ENCODE measurements at places on chromosomes 4 and X.

DNA sequence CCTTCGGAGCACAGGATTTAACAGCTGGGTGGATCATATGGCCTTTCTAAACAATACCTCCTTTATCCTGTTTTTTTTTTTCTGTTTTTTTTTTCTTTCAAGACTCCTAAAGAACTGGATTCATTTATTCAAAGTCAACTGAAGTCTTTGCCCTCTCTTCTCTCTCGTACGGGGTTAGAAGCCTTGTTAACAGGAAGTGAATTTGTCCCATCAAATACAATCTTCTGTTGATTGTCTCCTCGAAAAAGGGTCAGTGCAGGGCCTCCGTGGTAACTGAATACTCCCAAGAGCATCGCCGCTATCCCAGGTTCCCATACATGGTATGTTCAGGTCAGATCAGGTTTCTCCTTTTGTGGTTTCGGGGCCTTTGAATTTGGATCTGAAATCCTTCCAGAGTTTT, 1.8 kb upstream of the TMEM128 start:
- no peak for DNase-seq

DNA sequence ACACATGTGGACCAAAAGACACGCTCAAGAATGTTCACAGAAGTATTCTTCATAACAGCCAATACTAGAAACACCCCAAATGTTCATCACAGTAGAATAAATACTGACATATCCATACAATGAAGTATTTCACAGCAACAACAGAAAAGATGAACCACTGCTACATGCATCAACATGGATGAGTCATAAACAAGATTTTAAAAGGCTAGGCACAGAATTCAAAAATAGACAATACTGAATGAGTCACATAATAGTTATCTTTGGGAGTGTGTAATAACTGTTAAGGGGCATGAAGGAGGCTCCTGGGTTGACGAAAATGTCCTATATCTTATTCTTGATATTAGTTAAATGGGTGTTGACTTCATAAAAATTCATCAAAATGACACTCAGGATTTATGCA, 43.5 kb downstream of the CLOCK start:
- no peak for DNase-seq

DNA sequence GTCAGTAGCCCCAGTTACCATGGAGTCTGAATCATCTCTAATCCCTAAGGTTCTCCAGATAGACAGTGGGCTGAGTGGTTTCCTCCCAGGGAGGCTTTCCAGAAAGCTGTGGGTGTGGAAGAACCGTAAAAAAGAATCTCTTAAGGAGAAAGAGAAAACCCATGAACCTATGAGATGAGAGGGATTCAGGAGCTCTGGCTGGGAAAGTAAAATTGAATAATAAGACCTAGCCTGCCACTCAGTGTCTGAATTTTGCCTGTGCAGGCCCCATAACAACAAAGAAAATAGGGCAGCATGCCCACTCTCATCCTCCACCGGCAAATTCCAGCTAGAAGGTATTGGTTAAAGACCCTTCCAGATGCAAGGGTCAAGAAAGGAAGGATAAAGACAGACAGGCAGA, 16.9 kb downstream of the AWAT2 start:
- no peak for DNase-seq

- DNase-seq = no peak
Measured at GRCh38 chr4:140686796-140687195, 69.4 kb downstream of the TBC1D9 start.

DNA sequence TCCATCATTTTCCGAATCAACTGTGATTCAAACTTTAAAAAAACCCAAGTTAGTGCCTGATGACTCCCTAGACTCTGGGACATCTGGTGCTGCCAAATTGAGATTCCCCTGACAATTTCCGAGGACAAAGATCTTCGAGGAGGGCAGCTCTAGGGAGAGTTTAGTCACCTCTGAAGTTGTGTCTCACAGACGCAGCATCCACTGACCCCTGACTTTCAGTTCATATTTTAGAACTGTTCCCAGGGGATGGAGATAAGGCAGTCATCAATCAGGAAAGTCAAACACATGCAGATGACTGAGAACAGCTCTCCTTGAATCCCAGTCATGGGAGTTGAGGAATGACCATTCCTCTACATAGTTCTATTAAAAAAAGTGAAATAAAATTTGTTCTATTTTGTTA, 643.9 kb downstream of the TRIML1 start:
- no peak for DNase-seq

- no peak for DNase-seq
Measured at GRCh38 chr4:128615197-128615596, 194.3 kb upstream of the JADE1 start.

DNA sequence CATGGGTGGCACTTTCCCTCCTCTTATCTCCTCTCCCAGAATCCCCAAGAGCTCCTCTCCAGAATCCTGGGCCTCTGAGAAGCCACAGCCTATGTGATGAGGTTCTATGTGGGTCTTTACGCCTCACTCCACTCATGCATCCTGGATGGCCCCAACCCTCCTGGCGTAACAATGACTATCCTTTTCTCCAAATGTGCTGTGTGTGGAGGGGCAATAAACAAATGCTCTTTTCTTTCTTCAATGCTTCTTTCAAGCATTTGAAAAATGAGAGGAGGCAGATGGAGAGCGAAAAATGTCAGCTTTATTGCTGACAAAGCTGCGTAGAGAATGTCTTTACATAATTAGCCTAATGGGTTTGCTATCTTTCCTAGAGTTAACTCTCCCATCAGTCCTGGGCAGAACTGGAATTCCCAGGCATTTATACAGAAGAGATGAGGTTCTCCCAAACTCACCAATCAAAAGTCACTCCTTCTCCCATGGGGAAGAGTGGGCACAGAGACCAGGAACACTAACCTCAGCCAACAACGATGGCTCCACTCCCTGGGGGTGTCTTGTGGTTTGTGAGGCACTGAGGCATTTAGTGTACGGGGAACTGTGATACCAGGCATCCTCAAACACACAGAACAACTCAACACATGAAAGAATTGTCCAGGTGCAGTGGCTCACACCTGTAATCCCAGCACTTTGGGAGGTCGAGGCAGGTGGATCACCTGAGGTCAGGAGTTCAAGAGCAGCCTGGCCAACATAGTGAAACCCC, 118.9 kb upstream of the SLC34A2 start:
- DNase-seq = no peak

GRCh38 chrX:54817220-54817820, 9.8 kb downstream of the MAGED2 start:
- DNase-seq = no peak

DNA sequence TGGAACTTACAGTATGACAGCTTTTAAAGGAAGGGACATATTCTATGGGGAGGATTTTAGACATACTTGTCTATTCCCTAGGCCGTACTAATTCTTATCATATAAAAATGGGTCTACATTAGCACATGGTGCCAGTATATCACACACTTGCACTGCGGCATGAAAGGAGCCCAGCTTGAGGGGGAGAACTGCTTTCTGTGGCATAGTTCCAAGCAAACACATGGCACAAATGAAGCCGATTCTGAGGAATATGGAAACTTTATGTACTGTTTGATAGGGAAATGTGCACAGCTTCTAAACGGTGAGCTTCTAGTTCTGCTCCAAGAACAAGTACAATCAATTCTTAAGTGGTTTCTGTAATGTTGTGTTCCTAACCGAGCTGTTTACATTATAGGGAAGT, 675.6 kb upstream of the FTHL17 start:
- DNase-seq = no peak

GRCh38 chr4:45855857-45856256, 268.0 kb downstream of the GABRG1 start:
- DNase-seq = no peak

DNA sequence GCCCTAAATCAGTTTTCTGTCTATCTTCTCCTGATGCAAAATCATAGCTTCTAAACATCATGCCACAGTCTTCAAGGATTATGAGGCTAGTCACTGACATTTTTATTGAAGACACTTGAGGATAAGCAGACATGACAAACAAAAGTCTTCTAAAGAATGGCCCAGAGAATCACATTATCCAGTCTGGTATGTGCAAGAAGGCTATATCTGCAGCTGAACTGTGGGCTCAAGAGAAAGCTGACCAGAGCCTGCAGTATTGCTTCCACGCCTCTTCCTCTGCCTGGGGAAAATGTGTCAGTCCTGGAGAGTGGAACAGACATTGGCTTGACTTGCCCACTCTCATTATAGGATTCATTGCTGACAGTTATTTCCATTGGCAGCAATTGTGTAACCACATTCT, 553.5 kb downstream of the SPOCK3 start:
- no peak for DNase-seq

GRCh38 chrX:1361275-1361674, 24.7 kb downstream of the IL3RA start:
- no peak for DNase-seq

- DNase-seq = no peak
Measured at GRCh38 chr4:159305129-159305528, 202.2 kb downstream of the RAPGEF2 start.

DNA sequence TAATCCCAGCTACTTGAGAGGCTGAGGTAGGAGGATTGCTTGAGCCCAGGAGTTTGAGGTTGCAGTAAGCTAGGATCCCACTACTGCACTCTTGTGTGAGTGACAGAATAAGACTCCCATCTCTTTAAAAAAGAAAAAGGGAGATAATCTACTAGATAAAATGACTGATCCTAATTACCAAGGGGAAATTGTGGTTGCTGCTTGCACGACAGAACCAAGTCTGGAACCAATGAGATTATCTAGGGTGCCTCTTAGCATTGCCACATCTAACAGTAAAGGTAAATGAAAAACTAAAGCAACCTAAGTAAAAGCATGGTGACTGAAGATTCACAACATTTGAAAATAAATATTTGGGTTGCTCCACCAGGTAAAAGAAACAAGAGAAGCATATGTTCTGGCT, 185.1 kb downstream of the PDHA2 start:
- no peak for DNase-seq

GRCh38 chr4:39062770-39063097, 702 bp downstream of the KLHL5 start:
- no peak for DNase-seq

DNA sequence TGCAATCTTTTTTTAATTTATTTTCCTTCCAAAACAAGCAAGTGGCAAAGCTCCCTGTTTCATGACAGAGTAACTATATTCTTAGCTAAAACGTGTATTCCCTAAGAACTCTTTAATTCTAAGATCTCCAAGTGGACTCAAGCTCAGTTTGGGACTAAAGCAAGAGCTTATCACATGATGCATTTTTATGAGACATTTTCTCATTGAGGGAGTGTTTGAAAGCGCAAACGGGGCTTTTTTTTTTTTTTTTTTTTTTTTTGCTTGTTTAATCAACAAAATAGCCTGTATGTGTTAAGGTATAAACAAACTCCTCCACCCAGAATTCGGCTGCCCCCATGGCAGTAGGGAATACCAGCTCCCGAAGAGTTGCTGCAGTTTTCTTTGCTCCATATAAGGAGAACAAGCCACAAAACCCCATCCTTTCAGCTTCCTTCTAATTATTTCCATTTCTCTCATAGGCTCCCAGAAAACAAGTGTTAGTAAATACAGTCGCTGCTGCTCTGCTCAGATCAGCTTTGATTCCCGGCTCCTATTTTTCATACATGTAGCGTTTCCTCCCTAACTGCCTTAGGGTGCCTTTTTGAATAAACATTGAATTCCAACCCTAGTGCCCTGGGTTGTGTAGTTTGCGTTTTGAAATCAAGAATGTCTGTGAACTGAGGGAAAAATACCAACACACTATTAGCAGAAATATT, 669 bp upstream of the PPARGC1A start:
- no peak for DNase-seq

DNA sequence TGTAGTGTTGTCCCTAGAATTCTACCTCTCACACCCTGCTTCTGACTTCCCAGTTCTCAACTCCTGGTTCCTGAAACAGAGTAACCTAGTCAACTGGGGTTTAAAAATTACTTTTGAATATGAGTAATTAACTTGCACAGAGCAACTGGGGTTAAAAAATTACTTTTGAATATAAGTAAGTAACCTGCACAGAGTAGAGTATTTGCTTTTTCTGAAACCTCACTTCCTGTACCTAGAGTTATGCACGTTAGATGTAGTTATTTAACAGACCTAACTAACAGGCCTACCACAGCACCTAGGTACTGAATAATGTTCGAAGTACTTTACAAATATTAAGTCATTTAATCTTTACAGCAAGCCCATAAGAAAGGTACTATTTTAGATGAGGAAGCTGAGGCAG, 32.9 kb downstream of the SLC39A8 start:
- no peak for DNase-seq

GRCh38 chrX:149473092-149473491, 32.0 kb downstream of the IDS start:
- DNase-seq = no peak

DNA sequence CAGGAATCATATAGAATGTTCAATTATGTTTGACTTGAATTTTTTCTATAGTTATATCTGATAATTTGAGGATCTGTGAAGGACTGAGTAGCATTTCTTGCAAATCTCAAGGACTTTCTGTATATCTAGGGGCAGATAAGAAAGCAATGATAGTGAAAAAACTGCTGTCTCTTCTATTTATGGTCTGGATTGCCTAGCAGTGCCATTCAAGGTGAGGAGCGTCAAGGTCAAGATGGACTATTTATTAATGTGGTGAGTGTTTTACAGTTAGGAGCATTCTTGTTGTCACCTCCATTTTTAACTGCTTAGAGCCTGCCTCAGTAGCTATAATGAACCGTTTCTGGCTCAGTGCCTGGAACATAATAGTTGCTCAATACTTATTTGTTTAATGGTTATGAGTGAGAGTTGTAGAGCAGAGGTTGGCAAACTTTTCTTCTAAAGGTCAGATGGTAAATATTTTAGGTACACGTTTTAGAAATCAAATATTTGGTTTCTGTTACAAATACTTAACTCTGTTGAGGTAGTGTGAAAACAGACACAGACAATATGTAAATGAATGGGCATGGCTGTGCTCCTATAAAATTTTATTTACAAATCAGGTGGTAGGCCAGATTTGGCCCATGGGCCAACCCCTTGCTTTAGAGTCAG, 523.2 kb upstream of the IGFBP7 start:
- no peak for DNase-seq

GRCh38 chrX:95367286-95367685, 1317.4 kb upstream of the DIAPH2 start:
- DNase-seq = no peak

DNA sequence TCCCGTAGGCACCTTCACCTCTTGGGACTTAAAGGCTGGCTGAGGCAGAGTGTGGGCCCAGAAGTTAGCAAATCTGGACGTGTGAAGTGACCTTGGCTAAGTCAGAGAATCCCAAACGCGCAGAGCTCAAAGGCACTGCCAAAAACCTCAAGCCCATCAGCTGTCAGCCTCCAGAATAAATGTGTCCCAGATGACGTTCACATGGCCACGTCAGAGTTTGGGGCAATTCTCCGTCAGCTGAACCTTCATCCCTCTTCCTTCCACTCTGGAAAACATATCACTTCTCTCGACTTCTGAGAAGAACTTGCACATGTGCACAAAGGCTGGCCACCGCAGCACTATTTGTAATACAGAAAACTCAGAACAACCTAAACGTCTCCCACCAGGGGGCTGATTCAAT, 35.7 kb upstream of the APLN start:
- DNase-seq = peak; percentile 76

- no peak for DNase-seq
Measured at GRCh38 chr4:169024762-169025161, 14.7 kb upstream of the CBR4 start.

GRCh38 chrX:109954333-109954732, 48.6 kb upstream of the TMEM164 start:
- no peak for DNase-seq

Data from mesenteric fat pad (tissue), 1 donor.